ENCODE measurements at places on chromosomes 4 and X.

GRCh38 chr4:119744580-119744979 lies 116.0 kb upstream of the PDE5A start:
- no peak for DNase-seq

GRCh38 chrX:139093201-139093600 lies 381.7 kb upstream of the FGF13 start:
- DNase-seq, result no peak

DNA sequence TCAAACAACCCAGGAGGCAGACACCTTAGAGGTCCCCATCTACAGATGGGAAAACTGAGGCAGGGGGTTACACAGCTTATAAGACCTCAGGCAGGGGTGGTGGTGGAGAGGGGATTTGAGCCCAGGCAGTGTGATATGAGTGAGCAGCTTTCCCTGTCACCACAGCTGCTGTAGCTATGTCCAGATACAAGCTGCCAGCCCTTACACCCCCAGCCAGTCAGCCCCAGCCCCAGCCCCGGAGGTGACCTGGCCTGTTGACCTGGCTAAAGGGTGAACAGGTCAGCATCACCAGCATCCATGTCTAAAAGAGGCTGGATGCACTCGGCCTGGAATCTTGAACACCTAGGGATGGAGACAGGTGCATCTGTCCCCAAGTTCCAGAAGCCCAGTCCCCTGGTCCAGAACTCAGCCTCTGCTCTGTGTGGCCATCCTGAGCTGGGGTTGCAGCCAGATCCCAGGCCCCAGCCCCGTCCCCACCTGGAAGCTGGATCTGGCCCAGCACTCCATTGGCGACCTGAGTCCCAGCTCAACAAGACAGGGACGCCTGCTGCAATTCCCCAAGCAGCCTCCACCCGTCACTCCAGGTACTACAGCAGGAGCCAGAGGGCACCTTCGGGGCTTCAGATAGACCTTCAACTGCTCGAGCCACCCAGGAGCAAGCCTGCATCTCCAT lies 89.5 kb downstream of the JAKMIP1 start:
- DNase-seq, result no peak

- peak; percentile 10 for DNase-seq
Observed at GRCh38 chr4:110165382-110166286, 32.8 kb downstream of the ELOVL6 start.

DNA sequence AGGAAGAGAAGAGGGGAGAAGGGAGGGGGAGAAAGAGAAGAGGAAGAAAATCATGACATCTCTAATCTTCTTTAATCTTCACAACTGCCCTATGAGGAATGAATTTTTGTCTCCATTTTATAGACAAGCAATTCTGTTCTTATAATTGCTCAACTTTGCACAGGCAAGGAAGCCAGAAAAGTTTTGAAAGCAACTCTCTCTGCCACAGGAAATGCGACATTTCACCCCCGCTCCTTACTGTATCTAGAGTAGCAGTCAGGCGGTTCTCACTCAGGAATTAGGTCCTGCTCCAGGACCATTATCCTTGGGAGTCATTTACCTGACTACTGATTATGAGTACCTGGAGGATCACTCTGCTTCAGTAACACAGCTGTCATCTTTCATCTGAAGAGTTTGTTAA lies 69.2 kb upstream of the FAM9A start:
- no peak for DNase-seq

DNA sequence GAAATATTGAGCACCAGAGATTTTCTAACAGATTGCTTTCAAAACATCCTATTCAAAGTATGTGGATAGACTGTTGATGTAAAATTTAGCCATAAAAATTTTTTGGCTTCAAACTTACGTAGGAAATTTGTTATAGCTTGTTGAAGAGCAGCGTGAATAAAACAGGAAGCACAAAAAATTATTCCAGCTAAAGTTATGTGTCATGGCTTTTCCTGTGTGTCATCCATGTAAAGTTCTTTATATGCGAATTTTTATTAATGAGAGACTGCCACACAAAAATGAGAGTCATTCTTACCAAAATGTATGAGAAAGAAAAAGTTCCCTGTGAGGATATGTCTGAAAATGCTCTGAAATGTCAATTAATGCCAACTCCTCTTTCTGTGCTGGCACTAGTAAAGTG lies 19.5 kb downstream of the EPGN start:
- DNase-seq, result no peak

DNA sequence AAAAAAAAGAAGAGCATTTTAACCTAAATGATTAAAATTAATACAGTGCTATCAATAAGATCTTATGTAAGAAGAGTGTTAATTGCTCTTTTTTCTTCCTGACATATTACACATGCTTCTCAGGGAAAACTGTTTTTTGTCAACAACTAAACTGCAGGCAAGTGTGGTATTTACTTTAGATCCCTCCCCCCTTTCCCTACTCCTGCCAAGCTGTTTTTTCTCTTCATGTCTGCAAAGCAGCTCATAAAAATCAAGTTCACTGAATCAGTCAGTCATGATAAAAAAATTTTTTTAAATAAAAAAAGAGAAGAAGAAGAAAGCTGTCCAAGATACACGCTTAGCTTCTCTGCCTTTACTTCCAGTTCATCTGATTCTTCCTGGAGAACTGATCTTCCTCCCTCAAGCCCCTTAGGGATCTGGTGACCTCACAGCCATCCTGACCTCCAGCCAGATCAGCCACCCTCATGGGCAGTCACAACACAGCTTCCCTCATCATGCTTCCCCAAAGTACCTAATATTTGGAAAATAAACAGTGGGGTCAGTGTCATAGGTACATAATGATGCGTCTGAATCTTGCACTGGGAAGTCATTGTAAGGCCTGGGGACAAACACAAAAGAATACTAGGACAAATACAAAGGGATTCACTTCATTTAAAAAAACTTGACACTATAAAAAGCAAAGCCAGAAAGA lies 87.0 kb downstream of the ZNF827 start:
- no peak for DNase-seq

DNA sequence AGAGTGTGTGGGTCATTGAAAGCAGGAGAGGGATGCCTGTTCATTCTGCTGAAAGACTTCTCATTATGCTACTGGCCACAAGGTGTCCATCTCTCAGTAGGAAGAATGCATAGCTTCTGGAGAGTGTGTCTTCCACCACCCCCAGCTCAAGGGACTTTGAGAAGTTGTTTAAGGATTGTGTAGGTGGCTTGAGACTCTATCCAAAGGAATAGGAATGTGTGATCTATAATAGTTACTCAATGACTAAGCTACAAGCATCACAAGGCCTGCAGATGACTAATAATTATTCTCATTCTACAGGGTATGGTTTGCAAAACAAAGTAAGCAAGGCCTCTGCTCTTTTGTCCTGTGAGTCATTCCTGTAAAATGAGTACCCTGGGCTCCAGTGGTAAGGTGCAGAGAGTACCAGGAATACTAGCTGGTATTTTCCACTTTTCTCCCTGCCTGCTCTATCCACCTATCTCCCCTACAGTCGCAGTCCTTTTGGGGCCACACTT lies 279.8 kb upstream of the BOD1L1 start:
- no peak for DNase-seq

DNA sequence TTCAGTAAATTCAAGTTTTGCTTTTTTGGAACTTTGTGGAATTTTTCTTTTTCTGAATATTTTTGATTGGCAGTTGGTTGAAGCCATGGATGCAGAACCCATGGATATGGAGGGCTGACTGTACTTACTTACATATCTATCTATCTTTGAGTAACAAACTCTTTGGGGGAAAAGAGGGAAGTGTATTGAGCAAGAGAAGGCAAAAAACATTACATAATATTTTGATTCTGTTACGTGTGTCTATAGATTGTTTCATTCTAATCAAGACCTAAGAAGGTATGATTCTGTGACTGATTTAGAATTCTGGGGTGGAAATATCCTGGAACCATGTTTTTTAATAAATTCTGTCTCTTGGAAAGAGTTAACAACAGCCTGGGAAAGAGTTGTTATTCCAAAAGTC lies 31.5 kb downstream of the GRSF1 start:
- no peak for DNase-seq

DNA sequence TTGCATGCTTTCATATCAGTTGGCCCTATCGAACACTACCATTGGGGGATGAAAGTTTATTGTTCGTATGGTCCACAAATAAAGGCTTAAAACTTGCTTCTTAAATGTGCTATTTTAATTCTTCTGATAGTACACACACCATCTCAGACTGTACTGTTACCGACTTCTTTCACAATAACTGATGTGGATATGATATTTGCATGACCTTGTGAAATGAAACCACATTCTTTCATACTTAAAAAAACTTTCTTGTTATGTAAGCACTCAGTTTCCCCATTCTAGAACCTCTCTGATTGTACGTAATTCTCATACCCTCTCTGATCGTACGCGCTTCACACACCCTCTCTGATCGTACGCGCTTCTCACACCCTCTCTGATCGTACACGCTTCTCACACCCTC lies 12.0 kb upstream of the WDR19 start:
- no peak for DNase-seq

DNA sequence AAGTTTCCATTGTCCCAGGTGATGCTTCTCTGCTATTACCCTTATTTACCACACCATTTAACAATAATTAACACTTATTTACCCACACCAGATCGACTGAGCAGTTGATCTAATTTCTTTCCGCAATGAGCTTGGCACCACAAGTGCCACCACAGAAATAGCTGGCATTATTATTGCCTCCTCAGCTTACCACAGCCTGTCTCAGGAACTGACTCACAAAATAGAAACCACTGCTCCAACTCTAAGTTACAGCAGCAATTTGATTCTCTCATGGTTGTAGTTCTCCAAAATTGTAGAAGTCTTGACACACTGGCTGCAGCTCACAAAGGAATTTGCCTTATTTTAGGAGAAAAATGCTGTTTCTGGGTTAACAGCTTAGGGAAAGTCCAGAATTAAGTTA lies 22.5 kb downstream of the ZNF721 start:
- DNase-seq, result no peak

GRCh38 chr4:4666693-4667621 lies 125.1 kb upstream of the STX18 start:
- no peak for DNase-seq

GRCh38 chr4:41215969-41216293 lies 1.6 kb upstream of the APBB2 start:
- no peak for DNase-seq

- no peak for DNase-seq
Observed at GRCh38 chr4:150145090-150145945, 67.1 kb downstream of the DCLK2 start.

Measured in COR-L47 (cell line).